Tibial nerve (tissue), 4 donors: ENCODE measurements at places on chromosomes 1 and 21.

GRCh38 chr1:94522304-94522703 is 19.3 kb downstream of the F3 start:
- no peak for DNase-seq

DNA sequence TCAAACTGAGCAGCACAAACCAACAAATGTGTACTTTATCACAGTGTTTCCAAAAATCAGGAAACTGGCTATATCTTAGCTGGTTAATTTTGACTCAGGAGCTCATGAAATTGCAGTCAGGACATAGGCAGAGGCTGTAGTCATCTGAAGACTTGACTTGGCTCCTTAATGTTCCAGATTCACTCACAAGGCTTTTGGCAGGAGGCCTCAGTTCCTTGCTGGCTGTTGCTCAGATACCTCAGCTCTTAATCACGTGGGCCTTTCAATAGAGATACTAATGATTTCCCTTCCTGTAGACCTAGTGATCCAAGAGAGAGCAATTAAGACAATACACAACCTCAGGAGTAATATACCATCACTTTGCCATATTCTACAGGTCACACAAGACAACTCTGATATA is 537.7 kb downstream of the BRINP3 start:
- no peak for DNase-seq

DNA sequence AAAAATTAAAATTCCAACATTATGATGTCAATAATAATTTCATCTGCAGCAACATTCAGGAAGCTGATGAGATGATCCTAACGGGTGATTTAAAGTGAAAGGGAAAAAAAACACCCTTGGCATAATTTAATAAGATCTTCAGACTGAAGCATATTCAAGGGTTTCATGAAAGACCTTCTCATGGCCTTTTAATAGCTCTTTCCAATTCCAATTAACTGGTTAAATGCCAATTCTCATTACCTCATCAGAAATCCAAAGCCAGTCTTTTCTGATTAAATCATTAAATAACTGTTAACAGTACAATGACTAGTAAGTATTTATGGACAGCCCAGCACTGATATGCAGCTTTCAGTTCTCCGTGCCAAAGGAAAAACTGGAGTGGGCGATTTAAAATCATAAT is 407.5 kb downstream of the SMYD3 start:
- DNase-seq: no peak

DNA sequence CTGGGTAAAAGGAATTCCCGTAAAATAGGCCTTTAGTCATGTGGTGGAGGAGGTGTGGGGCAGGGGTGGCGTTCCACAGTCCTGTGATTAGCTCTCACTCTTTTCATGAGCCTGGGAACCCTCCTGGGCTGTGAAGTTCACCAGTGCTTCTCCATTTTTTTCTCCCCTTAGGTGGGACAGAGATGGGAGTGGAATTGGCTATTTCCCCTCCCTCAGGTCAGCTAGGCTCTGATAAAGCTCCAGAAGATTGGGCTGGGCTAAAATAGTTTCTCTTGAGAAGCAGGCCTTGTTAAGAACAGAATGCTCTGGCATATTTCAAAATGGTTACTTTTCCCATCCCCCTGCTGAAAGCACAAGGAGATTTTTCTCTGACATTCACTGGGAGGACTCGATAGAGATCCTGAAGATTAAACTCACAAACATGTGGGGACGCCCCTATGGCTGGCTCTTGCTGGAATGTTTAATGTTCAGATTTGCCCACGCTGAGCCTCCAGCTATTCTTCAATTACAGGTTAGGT is 33.4 kb upstream of the SLC2A1 start:
- DNase-seq: no peak

- DNase-seq: no peak
Measured at GRCh38 chr1:217089361-217090014, 366.3 kb upstream of the ESRRG start.

GRCh38 chr1:232579466-232579865 is 50.5 kb downstream of the SIPA1L2 start:
- no peak for DNase-seq

GRCh38 chr1:43009274-43009673 is 50.6 kb upstream of the SLC2A1 start:
- no peak for DNase-seq
